Mesangial cell (primary cell): ENCODE measurements at places on chromosomes 3 and 15. TPM values are rescaled to one million over a fixed set of nuclear protein-coding genes. Genes with fewer than 3 reads are reported as not detected.

Gene P2RY13
- not detected in 2 replicates for total RNA-seq

Gene TMEM158
- total RNA-seq: 5.2 and 20.9 TPM in 2 replicates

Gene DUOX1
- total RNA-seq: 0.51 TPM in 1 of 2 replicates, not detected in the other

Gene H1-8
- not detected in 2 replicates for total RNA-seq

Gene PPARG
- 18.3 and 21.3 TPM in 2 replicates for total RNA-seq

Gene ADGRG7
- total RNA-seq: not detected in 2 replicates

Gene HCLS1
- 0.49 and 0.51 TPM in 2 replicates for total RNA-seq

Gene SPINK8
- total RNA-seq: not detected in 2 replicates

Gene PHC3
- total RNA-seq: 18.5 and 24.0 TPM in 2 replicates

Gene SLC28A2
- not detected in 2 replicates for total RNA-seq

Gene FEZF2
- total RNA-seq: not detected in 2 replicates

Gene STAC
- 11.7 and 31.0 TPM in 2 replicates for total RNA-seq

Gene CD80
- not detected in 2 replicates for total RNA-seq

Gene KCNAB1
- 0.16 TPM in 1 of 2 replicates, not detected in the other for total RNA-seq

Gene SENP7
- 3.6 and 4.9 TPM in 2 replicates for total RNA-seq

Gene SLC9C1
- not detected in 2 replicates for total RNA-seq

Gene PRR20G
- not detected in 2 replicates for total RNA-seq
